Activated T-cell treated with anti-CD3 and anti-CD28 coated beads, Interleukin-2, amount 50 U/mL, for 1 hour (primary cell): ENCODE measurements at places on chromosomes 7 and 10.

DNA sequence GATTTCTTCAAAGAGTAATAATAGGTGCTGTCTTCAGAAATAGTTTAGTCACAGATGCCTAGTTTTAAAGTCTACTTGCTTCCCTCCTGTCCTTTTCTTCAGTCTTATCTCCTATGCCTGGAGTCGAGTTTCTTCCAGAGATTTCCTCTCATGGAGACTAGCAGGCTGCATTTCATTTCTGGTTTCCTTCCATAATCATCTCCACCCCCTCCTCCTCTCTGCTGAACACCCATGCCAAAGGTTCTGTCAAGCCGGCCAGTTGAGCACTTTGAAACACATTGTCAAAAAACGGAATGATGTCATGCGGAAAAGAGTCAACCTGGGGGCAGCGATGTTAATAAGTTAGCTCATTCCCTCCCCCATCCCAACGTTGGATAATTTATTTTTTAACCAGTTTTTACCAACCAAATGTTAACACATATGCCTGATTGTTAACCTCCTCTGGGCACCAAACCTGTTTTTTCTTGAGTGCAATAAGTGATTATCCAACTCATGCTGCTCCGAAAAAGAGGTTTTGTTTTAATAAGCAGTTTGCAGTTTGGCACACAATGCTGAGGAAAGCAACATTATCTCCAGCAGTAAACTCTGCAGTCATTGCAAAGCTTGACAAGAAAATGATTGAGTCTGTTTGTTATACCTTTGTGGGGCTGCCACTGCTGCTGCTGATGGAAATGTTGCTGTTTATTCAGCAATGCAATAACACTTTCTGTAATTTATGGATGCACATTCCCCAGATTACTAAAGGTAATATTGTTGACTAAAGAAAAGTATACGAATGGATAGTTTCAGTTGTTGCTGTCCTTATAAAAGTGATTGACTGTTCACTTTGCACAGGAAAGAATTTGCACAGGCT is 161.6 kb downstream of the LRMDA start:
- DNase-seq: no peak

DNA sequence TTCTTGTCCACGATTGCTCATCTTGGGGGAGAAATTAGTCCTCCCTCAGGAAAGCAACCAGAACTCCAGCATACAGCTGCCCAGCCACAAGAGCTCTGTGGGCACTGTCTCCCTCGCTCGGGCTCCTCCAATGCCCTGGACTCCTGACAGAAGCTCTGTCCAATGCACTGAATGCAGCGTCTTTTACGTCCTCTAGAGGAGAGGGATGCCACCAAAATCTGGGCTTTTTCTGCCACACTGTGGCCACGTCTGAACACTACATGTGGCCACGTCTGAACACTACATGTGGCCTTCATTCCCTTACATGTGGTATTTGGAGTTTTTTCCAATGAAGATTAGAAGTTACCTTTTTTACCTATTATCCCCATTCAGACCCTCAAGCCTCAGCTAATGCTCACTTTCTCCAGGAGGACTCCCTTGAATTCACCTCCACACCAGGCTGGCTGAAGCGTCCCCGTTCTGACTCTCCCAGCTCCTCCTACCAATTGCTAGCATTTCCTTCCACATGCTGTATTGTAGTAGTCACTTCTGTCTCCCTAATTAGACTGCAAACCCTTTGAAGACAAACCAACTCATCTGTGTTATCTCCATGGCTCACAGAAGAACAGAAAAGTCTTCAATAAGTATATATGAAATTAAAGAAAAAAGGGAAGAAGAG is 134.3 kb upstream of the PDE1C start:
- DNase-seq: no peak

DNA sequence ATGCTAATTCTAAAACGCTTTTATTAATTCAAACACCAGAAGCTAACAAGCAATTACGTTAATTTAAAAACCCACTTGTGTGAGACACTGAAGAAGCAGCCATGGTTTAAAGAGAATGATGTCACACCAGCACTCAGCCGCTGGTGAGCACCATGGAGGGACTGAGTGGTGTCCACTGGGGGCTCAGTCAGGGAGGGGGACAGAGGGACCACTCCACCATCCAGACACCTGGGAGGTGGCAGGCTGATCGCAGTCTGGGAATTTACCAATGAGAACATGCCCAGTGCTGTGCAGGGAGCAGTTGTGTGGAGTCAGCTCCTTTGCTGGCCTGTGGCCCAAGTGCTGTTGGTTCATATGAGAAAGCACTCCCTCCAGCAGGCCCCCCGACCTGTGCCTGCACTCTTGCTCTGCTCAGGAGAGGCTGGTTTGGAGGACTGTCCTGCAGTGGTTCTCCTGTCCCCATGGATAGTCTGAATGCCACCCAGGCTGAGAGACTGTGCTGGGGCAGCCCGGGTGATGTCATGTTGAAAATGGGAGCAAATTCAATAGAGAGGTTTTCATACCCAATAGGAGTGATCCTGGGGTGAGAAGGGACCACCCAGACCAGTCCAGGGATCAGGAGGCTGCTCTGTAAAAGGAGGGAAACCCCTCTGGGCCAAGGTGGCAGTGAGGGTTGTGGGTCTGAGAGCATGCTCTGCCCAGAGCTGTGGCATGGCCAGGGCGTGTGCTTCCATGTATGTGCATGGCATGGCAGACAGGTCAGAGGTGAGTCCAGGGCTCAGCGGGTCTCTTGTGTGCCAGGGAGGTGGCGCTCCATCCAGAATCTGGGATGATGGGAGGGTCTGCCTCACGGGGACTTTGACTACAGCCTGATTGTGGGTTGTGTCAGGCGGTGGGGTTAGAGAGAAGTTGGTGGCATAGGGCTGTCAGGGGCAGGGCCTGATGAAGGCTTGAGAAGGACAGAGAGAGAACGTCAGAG is 12.7 kb downstream of the ADCY1 start:
- DNase-seq: no peak

GRCh38 chr7:63105978-63106377 is 892.7 kb upstream of the ZNF722 start:
- DNase-seq: no peak

DNA sequence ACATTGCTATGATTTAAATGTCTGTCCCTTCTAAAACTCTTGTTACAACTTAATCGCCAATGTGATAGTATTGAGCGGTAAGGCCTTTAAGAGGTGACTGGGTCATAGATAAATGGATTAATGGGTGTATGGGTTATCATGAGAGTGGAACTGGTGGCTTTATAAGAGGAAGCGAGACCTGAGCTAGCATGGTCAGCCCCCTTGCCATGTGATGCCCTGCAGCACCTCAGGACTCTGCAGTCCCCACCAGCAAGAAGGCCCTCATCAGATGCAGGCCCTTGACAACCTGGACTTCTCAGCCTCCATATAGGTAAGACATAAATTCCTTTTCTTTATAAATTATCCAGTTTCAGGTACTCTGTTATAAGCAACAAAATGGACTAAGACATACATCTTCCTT is 15.6 kb downstream of the PARP12 start:
- no peak for DNase-seq

DNA sequence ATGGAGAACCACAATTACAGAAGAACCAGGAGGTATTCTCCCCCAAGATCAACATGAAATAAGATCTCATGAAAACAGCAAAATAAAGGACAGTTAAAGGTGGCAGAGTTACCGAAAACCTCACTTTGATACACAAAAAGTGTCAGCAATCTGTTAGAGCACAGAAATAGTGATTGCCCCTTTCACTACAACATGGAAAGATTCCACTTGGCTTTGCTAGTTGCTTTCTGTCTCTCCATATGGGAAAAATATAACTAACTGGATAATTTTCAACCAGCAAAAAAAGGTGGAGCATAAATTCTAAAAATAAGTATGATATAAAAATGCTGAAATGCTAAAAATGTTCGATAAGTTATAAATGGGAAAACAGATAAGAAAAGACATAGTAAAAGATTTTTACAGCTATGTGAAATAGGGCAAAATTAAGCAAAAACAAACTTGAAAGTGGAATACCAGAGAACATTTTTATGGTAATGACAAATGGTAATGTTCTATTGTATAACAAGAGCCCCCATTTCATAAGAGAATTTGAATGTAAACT is 90.2 kb downstream of the GPR85 start:
- DNase-seq: no peak

DNA sequence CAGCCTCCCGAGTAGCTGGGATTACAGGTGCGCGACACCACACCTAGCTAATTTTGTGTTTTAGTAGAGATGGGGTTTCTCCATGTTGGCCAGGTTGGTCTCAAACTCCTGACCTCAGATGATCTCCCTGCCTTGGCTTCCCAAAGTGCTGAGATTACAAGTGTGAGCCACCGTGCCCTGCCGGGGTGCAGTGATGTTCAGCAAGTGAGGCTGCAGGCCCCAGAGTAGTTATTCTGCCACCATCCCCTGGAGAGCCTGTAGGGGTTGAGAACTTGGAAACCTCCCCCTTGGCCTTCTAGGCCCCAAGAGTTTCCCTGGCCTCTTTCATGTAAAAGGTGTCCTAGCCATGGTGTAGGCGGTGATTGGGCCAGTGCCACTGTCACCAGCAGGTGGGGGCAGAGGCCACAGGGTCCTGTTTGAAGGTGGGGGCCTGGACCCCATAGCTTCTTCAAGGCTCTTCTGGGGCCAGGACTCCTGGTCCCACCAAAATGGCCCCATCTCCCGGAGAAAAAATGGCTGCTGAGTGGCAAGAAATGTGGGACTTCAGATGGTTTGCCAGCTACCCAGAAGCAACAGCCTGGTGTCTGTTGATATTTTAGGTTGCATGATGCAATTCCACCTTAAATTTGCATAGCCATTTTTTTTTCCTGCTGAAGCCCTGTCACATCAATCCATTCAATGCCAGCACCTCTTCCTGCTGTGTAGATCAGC is 25.5 kb upstream of the INMT start:
- peak; percentile 34 for DNase-seq

DNA sequence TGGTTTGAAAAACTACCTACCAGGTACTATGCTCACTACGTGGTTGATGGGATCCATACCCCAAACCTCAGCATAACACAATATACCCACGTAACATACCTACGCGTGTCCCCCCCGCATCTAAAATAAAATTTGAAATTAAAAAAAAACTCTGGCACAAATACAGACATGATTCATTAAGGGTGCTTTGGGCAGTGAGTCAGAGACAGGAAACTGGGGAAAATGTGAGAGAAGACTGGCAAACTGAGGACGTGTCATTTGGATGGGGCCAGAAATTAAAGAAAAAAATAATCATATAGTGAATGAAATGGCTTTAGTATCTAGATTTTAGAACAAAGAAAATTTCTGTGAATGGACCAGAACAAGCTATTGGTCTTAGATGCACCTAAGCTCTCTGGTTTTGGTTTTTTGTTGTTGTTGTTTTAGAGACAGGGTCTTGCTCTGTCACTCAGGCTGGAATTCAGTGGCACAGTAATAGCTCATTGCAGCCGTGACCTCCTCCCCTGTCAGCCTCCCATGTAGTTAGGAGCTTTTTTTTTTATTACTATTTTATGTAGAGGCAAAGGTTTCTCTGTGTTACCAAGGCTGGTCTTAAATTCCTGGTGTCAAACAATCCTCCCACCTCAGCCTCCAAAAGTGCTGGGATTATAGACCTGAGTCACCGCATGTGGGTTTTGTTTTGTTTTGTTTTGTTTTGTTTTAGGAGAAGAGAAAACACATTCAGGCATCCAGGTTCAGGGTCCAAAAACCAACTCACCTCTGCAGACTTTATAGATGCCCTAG is 5.9 kb upstream of the PRSS58 start:
- no peak for DNase-seq

DNA sequence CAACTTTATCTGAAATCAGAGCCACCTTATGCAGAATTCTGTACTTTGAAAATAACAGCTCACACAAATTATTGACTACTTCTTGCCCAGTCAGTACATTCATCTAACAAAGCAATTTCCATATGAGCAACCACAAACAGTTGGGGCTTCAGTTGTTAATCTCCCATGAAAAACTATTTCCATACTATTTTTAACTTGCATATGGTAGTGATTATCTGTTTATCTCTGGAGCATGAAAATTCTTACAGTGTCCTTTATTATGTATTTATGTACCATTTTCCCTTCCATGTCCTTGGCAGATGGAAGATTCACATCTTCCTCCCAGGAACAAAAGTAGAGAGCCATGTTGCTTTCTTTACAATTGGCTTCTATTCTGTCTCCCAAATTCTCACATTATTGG is 285.7 kb downstream of the CRPPA start:
- DNase-seq: no peak

- DNase-seq: no peak
Measured at GRCh38 chr7:32103361-32103760, 33.2 kb upstream of the PDE1C start.

DNA sequence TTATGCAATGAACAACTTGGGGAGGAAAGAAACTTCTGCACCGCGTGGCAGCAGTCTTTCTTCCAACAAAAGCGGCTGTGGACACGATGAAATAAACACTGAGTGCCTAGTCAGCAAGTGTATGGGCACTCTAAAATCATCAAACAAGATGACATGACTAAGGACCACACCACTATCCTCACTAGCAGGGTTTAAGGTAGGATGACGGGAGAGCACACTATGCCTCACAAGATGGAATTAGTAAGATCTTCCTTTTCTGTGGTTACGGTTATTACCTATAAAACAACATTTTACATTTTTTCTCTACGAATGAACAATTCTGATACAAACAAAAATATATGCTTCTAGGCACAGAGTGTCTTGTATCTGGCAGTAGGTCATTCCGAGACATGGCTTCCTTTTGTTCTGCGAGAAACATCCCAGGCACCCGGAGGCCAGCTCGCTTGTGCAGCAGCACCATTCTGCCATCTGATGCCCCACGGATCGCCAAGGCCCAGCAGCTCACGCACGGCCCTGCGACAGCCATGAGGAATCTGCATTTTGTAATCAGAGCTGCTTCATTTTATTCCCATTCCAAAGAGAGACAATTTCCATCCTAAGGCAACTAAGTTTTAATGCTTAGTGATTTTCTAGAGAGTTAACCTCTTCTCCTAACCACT is 54.1 kb upstream of the NCAPG2 start:
- no peak for DNase-seq

- no peak for DNase-seq
Measured at GRCh38 chr7:114832906-114833595, 88.8 kb upstream of the MDFIC start.

DNA sequence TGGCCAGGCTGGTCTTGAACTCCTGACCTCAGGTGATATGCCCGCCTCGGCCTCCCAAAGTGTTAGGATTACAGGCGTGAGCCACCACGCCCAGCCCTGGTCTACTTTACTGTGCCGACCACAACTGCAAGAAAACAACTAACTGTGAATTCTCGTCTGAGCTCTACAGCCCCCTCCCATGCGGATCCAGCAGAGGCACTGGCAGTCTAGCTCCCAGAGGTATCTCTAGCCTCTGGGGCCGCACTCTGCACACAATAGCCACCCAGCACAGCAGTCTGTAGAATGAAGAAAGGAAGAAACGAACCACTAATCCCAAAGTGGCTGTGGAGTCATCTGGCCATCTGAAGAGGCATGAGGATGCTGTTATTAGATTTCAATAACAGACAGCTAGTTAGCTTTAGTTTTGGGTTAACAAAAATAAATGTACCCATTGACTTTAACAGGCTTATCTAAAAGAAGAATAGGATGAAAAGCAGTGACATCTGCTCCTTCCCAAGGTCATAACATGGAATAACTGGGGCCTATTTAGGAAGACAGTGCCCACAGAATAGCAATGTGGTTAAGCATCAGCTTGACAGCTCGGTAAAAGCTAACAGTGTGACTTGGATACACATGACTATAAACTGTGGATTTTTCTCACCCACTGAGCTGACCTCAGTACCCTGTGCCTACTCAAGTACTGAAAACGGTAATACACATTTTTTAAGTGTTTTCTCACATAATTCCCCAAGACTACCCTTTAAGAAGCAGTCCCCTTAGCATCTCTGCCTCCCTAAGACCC is 131.9 kb downstream of the TNS3 start:
- no peak for DNase-seq
